NCI-H748 treated with DMSO at 0.1 percent for 48 hours (cell line): ENCODE measurements at places on chromosomes 13 and 19.
A peak's percentile ranks its signal among the peaks of the same experiment; 100 is the strongest.

- DNase-seq = no peak
Observed at GRCh38 chr19:10372690-10373089, 7.7 kb downstream of the TYK2 start.

DNA sequence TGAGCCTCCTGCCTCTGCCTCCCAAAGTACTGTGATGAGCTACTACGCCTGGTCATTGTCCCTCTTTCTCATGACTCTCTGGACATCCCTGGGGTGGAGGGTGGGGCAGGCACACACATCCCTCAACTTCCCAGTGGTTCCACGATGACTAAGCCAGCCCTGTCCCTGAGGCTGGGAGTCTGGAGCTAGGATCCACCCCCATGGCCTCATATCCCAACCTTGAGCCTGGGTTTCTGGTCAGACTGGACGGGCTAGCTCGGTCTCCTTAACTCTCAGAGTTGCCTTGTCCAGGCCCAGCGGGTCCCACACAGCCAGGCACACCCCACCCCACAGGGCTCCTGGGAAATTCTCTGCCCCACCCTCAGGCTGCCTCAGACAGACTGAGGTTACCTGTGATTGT is 19.6 kb downstream of the IER2 start:
- no peak for DNase-seq

DNA sequence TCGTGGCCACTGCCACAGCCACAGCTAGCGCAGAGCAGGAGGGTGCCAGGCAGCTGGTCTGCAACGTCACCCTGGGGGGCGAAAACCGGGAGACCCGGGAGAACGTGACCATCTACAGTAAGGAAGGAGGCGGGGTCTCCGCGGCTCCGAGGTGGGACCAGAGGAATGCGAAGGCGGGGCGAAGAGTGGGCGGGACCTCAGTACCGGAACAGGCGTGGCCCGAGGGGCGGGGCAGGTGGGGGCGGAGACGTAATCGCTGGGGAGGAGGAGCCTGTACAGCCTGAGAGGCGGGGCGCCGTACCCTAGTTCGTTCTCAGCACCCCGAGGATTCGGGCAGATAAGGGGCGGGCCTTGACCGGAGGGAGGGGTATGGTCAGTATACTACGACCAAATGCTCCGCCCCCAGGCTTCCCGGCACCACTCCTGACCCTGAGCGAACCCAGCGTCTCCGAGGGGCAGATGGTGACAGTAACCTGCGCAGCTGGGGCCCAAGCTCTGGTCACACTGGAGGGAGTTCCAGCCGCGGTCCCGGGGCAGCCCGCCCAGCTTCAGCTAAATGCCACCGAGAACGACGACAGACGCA is 2.5 kb downstream of the ICAM5 start:
- DNase-seq = peak; percentile 50

- DNase-seq = no peak
Observed at GRCh38 chr13:99004978-99005377, 27.1 kb upstream of the DOCK9 start.

DNA sequence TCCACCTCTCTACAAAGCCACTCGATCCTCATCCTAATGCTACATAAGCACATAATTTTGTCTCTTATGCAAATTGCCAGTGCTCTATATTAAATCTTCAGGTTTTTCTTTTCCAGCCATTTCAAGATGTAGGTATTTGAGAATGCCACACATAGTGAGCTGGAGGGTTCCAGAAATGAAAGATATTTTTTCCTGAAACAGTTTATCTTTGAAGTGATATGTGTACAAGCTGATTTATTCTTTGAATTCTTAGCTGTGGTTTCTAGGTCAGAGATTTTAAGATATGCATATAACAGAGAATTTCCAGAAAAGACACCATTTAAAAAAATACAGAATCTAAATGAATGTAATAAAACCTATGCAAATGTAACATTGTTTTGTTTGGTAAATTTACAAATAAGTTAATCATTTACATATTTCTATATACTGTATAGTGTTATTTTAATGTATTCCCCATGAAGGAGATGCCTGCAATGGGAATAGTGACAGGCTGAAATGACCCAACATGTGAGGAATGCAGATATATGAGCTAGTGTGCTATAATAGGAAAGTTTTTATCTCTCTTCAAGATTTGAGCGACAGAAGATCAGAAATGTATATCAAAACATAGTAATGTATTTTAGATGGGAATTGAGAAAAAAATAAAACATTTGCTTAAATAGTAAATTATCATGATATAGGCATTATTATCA is 570.2 kb downstream of the SLITRK1 start:
- no peak for DNase-seq

GRCh38 chr13:20891034-20891433 is 11.5 kb downstream of the XPO4 start:
- no peak for DNase-seq

DNA sequence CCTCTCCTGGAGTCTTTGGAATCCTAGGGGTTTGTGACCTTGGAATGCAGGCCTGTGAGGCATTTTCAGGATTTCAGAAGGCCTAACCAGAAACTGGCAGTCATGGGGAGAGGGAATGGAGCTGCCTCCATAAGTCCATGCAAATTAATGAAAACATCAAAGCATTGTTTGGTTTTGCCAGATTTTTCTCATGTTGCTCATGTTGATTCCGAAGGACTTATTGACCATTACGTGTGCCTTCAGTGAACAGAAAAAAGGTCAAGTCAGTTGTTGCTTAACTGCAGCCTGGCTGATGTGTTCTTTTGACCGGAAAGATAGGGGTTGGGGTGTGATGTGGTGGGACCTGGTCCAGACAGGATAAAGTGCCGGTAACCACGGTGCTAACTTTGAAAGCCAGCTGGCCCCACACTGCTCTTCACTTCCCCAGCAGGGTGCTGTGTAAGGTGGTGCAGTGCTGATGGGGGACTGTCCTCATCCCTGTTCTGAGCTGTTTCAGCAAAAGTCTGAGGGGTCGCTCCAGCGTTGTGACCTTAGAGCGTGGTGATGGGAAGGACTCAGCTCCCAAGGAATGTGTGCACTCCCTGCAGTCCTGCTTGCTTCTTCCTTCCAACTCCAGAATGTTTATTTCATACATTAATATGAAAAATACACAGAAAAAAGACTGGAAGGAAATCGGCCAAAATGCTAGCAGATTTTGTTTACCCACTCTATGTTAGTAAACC is 3.5 kb downstream of the RNF113B start:
- DNase-seq = no peak

DNA sequence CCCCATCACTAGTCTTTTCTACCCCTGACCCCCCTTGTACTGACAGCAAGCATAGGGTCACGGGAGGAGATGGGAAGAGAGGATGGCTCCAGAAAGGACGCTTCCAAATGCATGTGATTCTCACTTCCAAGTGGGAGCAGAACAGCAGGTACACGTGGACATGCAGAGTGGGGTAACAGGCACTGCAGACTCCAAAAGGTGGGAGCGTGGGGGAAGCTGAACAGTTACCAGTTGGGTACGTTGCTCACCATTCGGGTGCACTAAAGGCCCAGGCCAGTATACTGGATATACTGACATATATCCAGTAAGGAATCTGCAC is 2.3 kb upstream of the ETV2 start:
- no peak for DNase-seq

GRCh38 chr19:32652894-32653598 is 21.9 kb downstream of the ANKRD27 start:
- no peak for DNase-seq

GRCh38 chr19:45154064-45154827 is 6.5 kb downstream of the NKPD1 start:
- no peak for DNase-seq
